ENCODE measurements at places on chromosomes 5 and 9.
A peak's percentile ranks its signal among the peaks of the same experiment; 100 is the strongest.

DNA sequence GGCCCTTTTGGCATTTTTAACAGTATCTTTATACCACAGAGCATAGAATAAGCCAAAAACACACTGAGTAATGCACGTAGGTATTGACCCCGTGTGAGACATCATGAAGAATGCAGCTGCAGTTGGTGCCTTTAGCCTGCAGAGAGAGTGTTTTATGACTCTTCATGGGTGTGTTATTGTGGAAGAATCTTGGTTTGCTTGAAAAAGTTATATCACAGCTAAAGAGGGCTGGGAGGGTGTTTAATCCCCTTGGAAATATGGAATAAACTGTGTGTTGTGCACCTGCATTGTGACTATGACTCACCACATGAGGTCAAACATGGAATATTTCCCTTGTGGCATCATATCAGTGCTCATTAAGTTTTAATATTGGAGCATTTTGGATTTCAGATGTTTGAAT lies 458.7 kb downstream of the CDH9 start:
- no peak for DNase-seq

- DNase-seq = no peak
Measured at GRCh38 chr5:9387879-9388278, 158.0 kb downstream of the SEMA5A start.

DNA sequence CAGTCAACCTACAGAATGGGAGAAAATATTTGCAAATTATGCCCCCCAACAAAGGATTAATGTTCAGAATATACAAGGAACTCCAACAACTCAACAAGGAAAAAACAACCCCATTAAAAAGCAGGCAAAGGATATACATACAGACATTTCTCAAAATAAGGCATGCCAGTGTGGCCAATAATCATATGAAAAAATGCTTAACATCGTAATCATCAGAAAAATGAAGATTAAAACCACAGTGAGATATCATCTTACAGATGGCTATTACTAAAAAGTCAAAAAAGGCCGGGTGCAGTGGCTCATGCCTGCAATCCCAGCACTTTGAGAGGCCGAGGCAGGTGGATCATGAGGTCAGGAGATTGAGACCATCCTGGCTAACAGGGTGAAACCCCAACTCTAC lies 103.2 kb downstream of the KLHL3 start:
- no peak for DNase-seq

DNA sequence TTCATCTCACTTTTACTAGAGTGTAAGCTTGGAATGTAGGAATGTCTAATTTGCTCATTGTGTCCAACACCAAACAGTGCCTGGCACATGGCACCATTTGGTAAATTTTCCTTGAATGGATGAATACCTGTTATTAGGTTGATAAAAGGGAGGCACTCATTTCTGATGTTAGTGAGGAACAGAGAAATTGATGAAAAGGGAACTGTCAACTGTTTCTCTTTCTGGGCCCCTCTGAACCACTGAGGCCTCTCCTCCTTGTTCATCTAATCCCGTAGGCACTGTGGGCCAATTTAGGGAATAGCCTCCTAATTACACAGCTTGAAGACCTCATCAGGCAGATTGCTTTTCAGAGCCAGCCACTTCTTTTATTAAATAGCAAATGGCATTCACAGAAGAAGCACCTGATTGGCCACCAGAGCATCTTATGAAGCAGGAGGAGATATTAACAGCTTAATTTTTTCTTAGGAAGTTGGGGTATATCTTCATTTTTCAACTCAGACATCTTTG lies 22.6 kb downstream of the MRRF start:
- DNase-seq = no peak

GRCh38 chr5:72508241-72509170 lies 1.3 kb upstream of the ZNF366 start:
- DNase-seq = peak; percentile 82

- DNase-seq = no peak
Measured at GRCh38 chr9:97559111-97559514, 57.6 kb downstream of the TMOD1 start.

GRCh38 chr5:139141446-139142204 lies 56.5 kb downstream of the SIL1 start:
- no peak for DNase-seq

GRCh38 chr9:71742703-71743102 lies 25.6 kb downstream of the CEMIP2 start:
- DNase-seq = no peak

DNA sequence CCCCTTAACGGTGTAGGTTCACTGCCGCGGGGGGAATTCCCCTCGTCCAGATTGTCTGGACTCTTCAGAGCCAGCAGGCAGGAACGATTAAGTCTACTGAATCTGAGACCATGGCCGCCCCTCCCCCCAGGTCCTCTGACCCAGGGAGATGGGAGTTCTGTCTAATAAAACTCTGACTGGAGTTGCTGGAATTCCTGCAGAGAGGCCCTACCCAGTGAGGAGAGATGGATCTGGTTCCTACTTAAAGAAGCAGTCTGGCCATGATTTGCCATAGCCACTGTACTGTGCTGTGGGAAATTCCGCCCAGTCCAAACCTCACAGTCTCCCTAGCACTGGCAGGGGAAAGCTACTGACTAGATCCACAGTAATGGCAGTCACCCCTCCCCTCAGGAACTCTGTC lies 237.7 kb upstream of the RASA1 start:
- DNase-seq = no peak

DNA sequence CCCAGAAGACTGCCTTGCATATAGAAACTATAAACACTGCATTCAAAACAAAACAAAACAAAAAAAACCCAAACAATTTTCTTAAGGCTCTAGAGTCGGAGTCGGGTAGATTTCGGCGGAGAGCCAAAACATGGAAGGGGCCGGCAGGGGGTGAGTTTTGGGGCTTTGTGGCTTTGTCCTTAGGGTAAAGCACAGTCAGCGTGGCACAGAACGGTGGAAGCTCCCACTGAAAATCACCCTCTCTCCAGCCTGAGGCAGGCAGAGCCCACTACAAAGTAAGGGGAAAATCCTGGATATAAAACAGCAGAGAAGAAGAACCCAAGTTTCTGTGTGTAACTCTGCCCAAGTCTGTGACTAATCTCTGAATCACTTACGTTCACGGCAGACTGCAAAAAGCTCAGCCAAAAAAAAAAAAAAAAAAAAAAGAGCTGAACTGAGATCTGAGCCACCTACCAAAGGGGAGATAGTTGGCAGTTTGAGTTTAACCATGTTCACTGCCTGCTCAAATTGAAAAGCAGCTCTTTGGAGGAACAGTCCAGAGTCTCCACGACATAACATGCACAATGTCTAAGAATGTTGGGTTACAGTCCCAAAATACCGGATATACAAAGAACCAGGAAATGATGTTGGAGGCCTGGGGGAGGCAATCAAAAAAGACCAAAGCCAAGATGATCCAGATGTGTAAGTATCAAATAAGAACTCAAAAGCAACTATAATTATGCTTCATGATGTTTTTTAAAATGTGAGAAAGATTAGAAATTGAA lies 26.6 kb upstream of the OR2K2 start:
- no peak for DNase-seq

DNA sequence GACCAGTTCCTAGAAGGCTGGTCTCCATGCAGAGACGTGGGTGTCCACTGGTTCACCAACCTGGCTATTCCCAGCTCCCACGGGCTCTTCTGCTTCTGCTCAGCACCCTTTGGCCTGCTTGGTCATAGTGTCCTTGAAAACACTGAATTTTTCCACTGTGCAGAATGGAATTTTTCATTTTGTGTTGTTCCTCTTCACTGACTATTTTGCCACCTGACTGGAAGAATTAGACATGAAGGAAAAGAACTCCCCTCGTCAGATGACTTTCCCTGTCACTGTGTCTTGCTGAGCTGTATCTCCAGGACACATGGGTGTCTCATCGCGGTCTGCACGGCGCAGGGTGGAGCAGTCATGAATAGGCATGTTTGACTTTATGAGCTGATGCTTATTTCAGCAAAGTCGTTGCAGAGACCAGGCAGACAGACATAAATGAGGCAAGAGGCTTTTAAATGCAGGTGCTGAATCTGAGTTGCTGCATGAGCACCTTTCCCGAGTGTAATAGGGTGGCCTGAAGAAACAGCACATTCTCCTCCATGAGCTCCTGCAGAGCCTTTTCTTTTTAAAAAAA lies 50.2 kb upstream of the SEMA4D start:
- DNase-seq = no peak

- DNase-seq = no peak
Measured at GRCh38 chr5:40606077-40606765, 73.5 kb upstream of the PTGER4 start.

GRCh38 chr9:3200331-3200774 lies 325.4 kb downstream of the RFX3 start:
- DNase-seq = no peak

DNA sequence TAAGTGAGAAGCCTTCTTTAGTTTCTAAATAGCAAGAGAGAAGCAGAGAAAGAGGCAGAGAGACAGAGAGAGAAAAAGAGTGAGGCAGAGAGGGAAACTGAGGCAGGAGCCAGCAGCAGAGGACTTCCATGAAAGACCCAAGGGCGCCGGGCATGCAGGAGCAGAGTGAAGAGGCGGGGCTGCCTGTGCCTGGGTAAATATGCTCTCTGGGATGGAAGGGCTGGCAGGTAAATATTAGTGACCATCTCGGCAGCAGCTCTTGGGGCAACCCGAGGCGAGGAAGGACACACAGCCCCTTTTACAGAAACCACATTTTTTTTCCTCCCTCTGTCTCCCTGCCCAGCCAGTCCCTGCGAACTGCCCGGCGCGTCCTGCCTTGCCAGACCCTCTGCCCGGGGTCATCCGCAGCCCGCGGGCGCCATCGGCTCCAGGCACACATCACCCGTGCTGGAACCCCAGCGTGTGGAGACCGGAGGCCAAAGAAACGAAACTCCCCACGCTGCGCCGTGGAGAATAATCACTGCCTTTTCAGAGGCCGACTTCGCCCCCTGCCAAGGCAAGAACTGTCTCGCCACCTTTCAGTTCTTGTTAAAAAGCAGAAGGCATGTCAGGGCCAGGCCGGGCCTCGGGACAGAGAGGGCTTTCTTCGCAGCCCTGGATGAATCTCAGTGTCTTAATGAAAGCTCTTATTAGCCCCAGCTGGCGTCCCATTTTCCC lies 61.3 kb downstream of the BOD1 start:
- DNase-seq = no peak

GRCh38 chr5:9726931-9727330 lies 96.8 kb upstream of the TAS2R1 start:
- DNase-seq = no peak

- DNase-seq = no peak
Measured at GRCh38 chr9:137580209-137580953, 1.7 kb upstream of the DPH7 start.

DNA sequence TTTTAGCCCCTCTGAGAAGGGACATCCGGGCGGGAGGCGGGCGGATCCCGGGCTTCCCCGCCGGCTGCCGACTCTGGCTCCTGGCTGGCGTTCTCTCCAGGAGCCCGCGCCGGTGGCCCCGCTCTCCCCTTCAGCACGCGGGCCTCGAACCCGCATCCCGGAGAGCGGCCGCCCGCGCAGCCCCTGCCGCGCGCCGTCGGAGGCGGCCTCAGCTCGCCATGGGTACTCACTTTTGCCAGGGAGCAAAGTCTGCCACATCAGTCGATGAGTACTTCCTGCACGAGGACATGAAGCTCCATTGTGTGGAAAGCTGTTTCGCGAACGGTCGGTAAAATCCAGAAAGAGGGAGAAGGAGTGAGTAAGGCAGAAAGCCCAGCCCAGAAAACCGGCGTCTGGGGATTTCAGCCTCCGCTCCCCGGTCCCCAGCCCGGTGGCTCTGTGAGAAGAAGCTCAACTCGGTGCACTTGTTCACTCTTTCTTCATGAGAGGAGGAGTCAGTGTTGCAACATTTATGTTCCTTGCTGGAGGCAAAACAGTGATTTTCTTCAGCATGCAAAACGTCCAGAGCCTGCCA lies at the start of gene PRLR:
PRLR (minus strand) TSS at position 450 of the 574 bp plus-strand sequence. CDS start 140,867 bp downstream, outside the sequence.
- DNase-seq = no peak
